Progenitor cell of endocrine pancreas (in vitro differentiated cells): ENCODE measurements at places on chromosomes 13 and 19.

DNA sequence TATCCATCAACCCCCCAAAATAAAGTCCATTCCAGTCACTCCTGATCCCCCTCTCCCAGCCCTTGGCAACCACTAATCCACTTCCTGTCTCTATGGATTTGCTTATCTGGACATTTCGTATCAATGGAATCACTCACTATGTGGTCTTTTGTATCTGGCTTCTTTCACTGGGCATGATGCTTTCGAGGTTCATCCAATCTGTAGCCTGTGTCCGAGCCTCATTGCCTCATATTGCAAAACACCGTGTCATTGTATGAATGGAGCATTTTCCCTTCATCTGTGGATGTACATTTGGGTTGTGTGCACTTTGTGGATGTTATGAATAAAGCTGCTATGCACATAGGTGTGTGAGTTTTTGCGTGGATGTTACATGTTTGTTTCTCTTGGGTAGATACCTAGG lies 1.4 kb upstream of the FZR1 start:
- DNase-seq, result no peak

GRCh38 chr19:53034948-53035675 lies 9.4 kb upstream of the ERVV-2 start:
- no peak for DNase-seq

- no peak for DNase-seq
Measured at GRCh38 chr13:106063591-106064313, 471.7 kb downstream of the EFNB2 start.

DNA sequence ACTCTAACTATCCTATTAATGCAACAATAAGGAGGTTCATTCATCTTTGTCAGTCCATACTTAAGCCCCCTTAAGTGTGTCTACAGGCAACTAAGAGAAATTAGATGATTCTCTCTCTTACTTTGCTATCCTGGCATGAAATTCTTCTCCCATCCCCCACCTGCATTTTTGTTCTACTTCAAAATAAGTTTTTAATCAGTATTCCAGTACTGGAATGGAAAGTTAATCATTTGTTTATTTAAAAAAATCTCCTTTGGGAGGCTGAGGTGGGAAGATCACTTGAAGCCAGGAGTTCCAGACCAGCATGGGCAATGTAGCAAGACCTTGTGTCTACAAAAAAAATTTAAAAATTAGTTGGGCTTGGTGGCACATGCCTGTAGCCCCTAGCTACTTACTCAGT lies 222.1 kb downstream of the MZT1 start:
- DNase-seq, result no peak

GRCh38 chr13:67402546-67402945 lies 172.4 kb upstream of the PCDH9 start:
- no peak for DNase-seq

- DNase-seq, result no peak
Measured at GRCh38 chr13:46596466-46596865, 43.5 kb downstream of the LRCH1 start.

- no peak for DNase-seq
Measured at GRCh38 chr19:38690832-38691231, 43.4 kb downstream of the ACTN4 start.

DNA sequence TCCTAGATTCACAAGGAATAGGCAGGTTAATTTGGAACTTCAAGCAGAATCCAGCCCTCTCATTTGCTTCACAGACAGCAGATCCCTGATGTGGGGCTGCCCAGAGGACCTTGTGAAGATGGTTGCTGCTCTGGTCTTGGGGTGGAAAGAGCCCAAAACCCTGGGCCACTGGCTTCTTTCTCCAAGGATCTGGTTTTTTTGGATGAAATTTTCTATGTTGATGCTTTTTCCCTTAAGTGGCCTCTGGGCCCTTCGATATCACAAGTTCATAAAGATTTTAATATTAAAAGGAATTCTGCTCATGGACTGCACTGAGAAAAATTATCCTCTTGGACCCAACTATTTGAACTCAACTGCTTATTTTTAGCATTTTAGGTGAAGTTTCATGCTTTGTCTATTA lies 421.1 kb downstream of the KLF5 start:
- DNase-seq, result no peak

DNA sequence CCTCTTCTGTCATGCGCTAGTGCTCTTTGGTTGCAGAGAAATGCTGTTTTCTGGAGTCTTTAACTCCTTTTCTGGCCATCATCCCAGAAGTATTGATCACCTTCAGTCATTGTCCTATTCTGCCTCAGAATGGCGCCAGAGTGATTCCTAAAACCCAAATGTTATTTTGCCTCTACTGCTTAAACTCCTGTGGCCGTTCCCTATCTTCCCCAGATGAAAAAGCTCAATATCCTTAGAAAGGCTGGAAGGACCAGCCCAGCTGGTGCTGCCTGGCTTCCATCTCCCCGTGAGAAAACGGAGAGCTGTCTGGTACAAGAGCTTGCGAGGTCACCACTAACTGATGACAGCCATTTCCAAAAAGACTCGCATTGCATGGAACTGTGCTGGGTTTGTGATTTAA lies 179.1 kb downstream of the RBM26 start:
- no peak for DNase-seq

DNA sequence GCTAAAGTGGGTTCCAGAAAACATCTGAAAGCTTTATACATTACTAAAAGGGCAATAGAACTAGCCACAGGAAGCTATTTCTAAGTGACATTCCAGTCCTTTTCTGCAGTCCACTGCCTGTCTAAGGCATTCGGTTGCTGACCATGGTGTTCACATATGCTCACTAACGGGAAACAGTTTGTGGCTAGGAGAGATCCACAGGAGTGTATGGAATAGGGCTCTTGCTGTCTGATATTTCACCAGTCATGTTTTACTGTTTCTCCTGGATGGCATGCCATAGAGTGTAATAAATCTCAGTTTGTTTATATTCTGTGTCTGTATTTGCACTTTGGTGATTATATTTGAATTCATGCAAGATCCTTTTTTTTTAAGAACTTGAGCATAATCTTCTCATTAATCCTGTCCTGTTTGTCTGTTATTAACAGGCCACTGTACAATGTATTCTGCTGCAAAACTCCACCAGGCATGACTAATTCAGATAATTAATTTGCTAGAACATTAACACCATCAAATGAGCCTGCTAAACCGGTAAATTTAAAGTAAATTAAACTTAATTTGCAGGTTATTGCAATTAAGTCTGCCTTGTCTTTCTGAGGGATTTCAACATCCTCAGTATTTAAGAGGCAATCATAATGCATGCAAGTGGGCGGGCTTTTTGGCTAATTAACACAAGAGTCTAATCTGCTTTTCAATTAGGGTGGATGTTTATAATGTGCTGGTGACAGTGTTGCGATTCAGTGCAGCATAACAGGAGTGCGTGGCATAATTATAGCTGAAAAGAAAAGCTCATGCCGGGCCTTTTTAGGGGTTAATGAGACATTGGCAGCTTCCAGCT lies 201.3 kb downstream of the POU4F1 start:
- no peak for DNase-seq

DNA sequence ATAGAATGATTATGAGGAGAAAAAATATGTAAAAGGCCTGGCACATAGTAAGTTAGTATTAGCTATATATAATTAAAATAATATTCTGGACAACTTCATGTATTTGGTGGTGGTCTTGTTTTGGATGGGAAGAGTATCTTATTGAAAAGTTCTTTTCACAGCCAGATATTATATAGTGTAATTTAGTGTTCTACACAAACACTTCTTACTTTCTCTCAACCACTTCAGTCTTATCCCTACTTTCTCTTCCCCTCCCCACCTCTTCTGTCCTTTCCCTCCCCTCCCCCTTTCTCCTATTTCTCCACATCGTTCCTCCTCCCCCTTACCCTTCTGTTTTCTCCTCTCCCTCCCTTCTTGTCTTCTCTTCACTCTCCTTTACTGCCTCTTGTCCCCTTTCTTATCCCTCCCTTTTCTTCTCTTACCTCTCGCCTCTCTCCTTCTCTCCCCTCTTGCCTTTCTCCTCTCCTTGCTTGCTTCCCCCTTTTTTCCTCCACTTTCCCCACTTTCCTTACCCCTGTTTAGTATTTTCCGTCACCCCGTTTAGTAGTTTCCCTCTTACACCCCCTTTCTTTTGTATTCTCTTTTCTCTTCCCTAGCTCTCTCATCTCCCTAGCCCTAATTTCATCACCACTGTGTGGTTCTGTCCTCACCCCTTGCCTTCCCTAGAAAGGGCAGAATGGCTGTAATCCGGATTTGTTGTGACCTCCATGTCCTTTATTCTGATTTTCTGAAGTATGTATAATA lies 107.2 kb upstream of the MLNR start:
- no peak for DNase-seq

GRCh38 chr19:10737722-10738121 lies 19.8 kb downstream of the DNM2 start:
- DNase-seq, result no peak

- DNase-seq, result no peak
Measured at GRCh38 chr19:20964798-20965197, 41.7 kb downstream of the ZNF85 start.

DNA sequence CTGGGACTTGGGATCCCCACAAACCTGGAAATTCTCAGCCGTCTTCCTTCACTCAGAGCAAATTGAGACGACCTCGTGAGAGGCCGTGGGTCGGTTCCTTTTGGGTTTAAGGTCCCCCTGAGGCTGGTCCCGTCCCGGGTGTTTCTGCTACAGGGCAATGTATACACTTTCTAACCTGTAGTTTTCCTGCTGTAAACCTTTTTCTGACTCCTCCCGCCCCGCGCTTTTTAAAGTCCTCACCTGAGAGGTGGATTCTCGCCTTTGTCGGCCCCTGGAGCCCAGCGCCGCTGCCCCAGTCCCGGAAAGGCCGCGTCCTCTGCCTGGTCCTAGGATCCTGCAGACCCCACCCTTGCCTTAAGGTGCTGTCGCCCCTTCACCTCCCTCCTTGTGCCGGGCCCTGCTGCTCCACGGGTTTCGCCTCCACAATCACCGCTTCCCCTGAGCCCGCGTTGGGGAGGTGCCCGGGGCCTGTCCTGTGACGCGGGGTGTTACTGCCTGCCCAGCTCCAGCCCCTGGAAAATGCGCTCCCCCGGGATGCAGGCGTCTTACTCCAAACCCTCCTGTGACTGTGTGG lies 391 bp downstream of the ZNF761 start:
- DNase-seq, result peak; percentile 13

DNA sequence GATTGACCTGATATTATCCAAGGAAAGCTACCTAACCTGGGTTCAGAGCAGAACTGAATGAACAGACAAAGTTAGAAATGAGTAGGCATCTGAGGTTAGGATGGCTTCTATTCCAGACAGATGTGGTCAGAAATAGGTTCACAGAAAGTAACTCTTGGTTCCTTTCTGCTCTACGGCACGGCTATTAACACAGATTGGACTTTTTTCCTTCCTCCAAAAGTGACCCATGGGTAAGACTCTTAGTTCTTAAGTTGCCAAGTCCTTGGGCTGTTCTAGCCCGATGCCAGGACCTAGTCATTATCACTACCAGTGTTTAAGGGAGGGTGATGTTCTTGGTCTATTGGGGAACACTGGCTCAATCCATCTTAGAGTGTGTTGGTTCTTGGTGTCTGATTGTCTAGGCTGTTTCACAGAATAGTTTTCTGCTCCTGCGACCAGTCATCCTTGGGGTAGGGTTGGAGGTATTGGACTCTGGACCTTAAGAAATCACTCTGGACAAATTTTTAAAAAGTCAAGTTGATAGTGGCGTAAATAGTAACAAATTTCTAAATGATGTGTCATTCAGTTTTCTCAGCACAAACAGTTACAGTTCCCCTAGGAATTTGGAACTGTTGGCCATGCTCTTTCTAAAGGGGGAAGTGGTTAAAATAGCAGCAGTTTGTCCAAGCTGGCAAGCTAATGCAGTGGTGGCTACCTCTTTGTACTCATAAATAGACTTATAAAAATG lies 60.1 kb upstream of the MYCBP2 start:
- no peak for DNase-seq

GRCh38 chr13:53206455-53206854 lies 177.8 kb downstream of the OLFM4 start:
- no peak for DNase-seq

DNA sequence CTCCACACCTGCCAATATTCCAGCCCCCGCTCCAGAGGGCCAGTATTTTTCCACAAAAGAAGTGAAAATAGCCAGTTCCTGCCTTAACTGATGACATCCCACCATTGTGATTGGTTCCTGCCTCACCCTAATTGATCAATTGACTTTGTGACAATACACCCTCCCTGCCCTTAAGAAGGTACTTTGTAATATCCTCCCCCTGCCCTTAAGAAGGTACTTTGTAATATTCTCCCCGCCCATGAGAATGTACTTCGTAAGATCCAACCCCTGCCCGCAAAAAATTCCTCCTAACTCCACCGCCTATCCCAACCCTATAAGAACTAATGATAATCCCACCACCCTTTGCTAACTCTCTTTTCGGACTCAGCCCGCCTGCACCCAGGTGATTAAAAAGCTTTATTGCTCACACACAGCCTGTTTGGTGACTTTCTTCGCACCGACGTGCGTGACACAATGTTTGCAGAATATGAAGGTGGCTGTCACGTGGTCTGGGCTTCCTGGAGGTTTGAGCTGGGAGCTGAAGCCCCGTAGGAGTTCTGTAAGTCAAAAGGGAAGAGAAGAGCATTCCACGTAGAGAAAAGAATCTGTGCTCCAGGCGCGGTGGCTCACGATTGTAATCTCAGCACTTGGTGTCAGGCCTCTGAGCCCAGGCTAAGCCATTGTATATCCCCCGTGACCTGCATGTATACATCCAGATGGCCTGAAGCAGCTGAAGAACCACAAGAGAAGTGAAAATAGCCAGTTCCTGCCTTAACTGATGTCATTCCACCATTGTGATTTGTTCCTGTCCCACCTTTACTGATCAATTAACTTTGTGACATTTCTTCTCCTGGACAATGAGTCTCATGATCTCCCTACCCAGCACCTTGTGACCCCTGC lies 6.2 kb upstream of the FUT3 start:
- no peak for DNase-seq

- DNase-seq, result no peak
Measured at GRCh38 chr19:30877661-30878113, 471.5 kb downstream of the TSHZ3 start.

DNA sequence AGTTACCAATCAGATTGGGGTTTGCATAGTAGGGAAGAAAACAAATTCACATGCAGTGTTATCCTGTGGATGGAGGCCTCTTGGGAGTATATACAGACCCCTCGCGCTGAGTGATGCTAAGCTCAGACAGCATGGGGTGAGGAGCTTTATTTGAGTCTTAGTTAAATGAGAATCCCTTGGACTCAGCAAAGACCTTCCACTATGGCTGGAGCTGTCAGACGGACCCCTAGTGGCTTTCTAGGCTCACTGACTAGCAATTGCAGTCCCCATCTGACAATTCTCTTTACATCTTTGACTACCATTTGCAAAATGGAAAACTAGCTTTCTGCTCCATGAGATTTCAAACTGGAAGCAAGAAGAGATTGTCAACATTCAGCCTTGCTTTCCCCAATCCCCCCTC lies 90.4 kb downstream of the STOML3 start:
- DNase-seq, result no peak

- DNase-seq, result peak; percentile 38
Measured at GRCh38 chr13:76885203-76886004, 801 bp downstream of the KCTD12 start.

DNA sequence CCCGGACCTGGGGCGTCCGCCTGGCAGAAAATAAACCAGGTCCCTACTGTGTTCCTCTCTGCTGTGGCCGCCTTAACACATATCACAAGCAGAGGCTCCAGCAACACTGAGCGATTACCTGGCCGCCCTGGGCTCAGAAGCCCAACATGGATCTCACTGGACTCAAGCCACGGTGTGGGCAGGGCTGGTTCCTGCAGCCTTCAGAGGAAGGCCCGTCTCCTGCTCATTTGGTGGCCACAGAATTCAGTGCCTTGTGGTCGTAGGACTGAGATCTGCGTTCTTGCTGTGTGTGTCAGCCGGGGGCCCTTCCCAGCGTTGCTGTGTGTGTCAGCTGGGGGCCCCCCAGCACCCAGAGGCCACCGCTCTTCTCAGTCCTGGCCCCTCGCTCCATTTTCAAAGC lies 30.2 kb downstream of the C2CD4C start:
- DNase-seq, result no peak
